Activated naive CD8-positive, alpha-beta T cell treated with anti-CD3 and anti-CD28 coated beads, Interleukin-2, amount 50 U/mL, for 24 hours (primary cell): ENCODE measurements at places on chromosomes 5 and 9.

DNA sequence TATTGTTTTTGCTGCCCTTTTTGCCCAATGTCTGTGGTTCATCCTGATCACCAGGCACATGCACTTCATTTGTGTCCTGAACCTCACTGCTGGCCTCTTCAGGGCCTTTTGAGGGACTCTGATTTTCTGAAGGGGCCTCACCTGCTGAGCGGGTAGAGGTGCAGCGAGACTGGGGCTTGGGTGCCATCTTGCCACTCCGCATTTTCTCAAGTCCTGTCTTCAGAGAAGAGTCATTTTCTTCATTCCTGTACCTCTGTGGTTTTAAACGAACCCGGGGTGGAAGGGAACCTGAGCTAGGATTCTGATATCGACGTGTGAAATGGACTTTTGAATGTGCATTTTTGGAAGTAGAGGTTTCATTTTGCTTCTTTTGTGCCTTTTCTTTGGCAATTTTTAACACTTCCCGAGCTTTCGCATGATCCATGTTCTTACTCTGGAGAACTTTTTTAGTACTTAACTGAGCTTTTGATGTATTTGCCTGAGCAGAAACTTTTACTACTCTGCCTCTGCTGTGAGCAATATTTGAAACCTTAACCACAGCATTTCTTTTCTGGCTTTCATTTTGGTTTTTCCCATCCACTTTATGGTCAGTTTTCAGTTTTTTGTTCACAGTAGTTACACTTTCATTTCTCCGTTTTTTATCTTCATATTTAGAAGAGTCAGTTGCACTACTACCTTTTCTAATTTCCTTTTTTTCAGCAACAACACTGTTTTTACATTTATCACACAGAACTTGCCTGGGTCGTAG lies 26.1 kb downstream of the PWWP2A start:
- no peak overlapping the region for H3K4me3 ChIP-seq
- H3K27me3 ChIP-seq, result no peaks in the 10 kb centered on the region
- peaks cover 16% of the 10 kb centered on the region for H3K4me1 ChIP-seq
- peaks cover 31% of the 10 kb centered on the region for H3K36me3 ChIP-seq

- H3K36me3 ChIP-seq, result no peaks in the 10 kb centered on the region
- H3K27ac ChIP-seq, result peak overlapping the region; percentile 62
- no peak overlapping the region for H3K4me3 ChIP-seq
- no peak for DNase-seq
- H3K27me3 ChIP-seq, result no peaks in the 10 kb centered on the region
Observed at GRCh38 chr9:137387114-137387890, 35.7 kb downstream of the EXD3 start.

DNA sequence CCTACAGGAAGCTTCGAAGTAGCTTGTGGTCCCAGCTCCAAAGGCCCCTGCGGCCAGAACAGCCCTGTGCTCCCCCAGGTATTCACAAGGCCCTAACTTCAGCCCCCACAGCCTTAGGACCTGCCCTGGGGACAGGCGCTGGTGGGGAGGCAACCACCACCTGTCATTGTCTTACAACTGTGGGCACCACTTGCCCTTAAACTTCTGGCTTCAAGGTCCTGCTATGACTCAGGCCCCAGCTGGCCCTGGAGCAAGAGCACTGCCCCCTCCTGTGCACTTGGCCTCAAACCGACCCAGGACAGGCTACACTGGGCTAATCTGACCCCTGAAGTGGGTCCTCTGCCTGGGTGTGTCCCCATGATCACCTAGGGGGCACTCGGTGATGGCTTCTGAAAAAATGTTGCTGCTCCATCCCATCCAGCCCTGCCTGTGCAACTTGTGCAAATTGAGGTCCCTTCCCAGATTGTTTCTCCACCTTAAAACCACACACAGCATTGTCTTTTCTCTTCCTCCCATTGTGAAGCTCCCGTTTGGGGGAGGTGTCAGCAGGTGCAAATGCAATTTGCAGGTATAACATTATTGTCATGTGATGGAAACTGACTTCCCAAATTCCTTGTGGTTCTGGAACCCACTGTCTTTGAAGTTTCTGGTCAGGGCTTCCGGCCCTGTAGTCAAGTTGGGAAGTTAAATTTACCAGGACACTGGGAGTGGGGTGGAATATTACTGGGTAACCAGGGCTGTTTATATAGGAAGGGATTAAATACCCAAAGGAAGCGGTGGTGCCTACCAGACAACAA lies 1.1 kb upstream of the PROB1 start:
- H3K27ac ChIP-seq, result no peak overlapping the region
- H3K4me3 ChIP-seq, result peak overlapping the region; percentile 1

DNA sequence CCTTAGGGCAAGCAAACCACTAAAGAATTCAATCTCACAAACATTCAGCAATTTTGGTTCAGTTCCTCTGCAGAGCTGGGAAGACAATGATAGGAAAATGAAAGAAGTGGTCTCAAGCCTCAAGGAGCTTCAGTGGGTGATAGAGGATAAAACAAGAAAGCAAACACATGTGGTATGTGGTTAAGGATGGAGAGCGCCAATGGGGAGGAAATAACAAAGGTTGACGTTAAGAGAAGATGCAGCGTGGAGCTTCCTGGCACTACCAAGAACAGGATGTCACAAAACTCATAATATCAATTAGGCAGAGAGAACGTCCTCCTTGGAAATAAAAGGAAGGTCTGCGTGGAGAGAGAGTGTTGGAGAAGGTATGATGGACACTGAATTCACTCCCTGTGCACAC lies 411.4 kb upstream of the DAP start:
- H3K4me3 ChIP-seq, result no peak overlapping the region
- no peak for DNase-seq
- peaks cover 5% of the 10 kb centered on the region for H3K4me1 ChIP-seq
- no peak overlapping the region for H3K27ac ChIP-seq
- H3K27me3 ChIP-seq, result peaks cover 6% of the 10 kb centered on the region
- H3K36me3 ChIP-seq, result no peaks in the 10 kb centered on the region

- H3K36me3 ChIP-seq, result no peaks in the 10 kb centered on the region
- no peaks in the 10 kb centered on the region for H3K4me1 ChIP-seq
- no peak overlapping the region for H3K4me3 ChIP-seq
- DNase-seq, result no peak
Observed at GRCh38 chr5:83368835-83369234, 102.7 kb upstream of the VCAN start.

DNA sequence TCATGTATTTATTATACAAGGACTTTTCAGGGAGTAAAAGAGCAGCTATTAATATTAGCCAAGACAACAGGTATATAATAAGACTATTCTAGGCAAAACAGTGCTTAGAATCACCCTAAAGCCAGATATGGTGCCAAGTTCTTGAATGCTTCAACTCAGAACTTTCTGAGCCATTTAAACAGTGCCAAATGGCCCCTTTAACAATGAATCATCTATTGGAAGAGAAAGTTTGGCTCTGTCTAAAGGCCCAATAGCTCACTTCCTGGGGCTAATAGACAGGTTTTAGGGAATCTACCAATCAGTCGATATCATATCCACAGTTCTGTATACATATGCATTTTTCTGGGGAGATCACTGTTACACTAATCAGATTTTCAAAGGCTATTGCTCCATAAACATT lies 42.9 kb downstream of the ZNF474 start:
- no peak overlapping the region for H3K27ac ChIP-seq
- no peak for DNase-seq
- H3K4me1 ChIP-seq, result no peaks in the 10 kb centered on the region
- no peaks in the 10 kb centered on the region for H3K36me3 ChIP-seq
- H3K4me3 ChIP-seq, result no peak overlapping the region
- peaks cover 2% of the 10 kb centered on the region for H3K27me3 ChIP-seq

DNA sequence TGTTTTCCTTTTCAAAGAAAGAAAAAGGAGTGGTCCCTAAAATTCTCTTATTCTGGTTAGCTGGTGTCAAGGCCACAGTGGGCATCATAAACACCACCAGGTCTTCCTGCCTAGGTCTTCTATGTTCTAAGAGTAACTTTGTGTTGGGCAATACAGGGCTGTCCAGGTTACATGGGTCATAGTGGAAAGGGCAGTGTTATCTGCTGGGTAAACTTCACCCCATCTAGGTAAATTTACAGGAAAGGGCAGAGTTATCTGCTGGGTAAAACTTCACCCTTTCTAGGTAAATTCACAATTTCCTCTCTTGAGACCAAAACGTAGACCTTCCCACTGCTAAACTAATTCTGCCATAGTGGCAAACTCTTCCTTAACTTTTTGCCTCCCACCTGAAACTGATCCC lies 18.9 kb upstream of the JAKMIP2 start:
- H3K36me3 ChIP-seq, result no peaks in the 10 kb centered on the region
- no peak overlapping the region for H3K27ac ChIP-seq
- no peak overlapping the region for H3K4me3 ChIP-seq
- no peak for DNase-seq
- peaks cover 8% of the 10 kb centered on the region for H3K27me3 ChIP-seq

DNA sequence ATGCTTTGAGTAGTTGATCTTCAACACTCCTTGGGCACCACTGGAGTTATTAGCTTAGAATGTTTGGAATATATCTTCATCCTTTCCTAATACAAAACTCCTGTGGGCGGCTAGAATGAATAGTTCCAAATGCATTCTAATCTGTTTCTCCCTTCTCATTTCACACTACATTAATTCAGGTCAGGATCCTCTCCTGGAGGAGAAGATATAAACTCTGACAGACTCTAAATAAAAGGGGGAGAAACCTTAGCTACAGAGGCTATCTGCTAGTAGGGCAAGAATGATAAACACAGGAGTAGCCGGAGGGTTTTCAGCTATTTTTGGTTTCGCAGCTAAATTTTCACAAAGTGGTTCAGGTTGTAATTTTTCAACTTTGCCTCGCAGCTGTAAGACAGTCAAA lies 45.2 kb upstream of the FAM240B start:
- no peaks in the 10 kb centered on the region for H3K36me3 ChIP-seq
- no peak overlapping the region for H3K27ac ChIP-seq
- peaks cover 3% of the 10 kb centered on the region for H3K27me3 ChIP-seq
- H3K4me1 ChIP-seq, result no peaks in the 10 kb centered on the region

DNA sequence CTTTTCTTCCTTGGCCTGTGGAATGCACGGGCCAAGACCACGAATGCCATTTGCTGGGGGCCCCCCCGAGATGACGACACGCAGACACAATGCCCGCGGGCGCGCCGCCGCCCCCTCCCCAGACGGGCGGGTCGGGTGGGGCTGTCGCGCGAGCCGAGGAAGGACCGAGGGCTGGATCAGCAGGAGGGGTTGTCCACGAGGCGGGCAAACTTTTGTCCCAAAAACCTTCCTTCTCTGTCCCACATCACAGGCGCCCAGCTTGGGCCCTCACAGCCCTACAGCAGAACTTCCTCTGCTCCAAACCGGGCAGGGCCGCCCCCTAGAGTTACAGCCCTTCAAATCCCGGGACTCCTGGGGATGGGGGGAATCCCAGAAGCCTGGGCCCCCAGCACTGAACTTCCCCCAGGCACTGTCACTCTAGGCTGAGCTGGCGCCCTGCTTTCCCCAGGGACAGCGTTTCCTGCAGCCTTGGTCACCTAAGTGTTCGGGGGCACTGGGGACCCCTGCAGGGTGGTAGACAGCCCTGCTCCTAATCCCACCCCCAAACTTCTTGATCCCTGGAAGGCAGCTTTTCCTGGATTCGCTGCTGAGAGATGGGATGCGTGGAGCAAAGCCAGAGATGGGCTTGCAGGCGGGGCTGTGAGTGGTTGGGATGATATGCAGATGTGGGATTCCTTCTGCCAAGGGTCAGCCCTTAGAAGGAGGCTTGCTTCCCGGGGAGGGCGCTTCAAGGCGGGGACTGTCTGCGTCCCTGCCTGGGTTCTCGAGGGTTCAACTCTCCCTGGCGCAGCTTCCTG lies 980 bp downstream of the COL5A1 start:
- no peaks in the 10 kb centered on the region for H3K36me3 ChIP-seq
- H3K27ac ChIP-seq, result no peak overlapping the region
- no peak for DNase-seq
- H3K4me3 ChIP-seq, result no peak overlapping the region
- no peaks in the 10 kb centered on the region for H3K4me1 ChIP-seq
- peaks cover 24% of the 10 kb centered on the region for H3K27me3 ChIP-seq

DNA sequence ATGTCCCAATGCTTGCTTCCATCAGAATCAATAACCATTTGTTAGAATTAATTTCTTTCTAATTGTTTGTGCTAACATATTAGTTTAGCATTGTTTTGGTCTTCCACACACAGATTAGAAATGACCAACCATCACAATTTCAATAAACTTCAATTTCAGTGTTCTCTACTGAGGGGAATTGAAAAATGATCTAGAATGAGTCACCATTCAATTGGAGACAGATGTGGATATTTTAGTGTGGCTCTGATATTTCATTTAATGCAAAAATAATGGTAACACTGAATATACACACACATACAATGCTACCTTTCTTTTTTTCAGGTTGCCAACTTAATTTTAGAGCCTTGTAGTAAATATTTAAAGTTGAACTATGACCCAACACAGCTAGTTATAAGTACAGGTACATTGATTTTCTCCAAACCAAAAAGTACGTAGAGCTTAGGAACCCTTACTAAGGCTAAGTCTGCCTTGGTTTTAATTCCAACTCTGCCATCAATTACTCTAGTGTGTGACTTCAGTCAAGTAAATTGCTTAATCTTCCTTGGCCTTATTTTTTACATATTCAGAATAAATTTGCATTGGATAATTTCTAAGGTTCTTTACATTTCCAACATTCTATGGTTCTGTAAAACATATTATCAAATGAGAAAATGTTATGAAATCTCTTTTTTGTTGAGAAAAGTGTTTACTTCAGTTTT lies 143.9 kb downstream of the DMRTA1 start:
- H3K4me3 ChIP-seq, result no peak overlapping the region
- H3K27ac ChIP-seq, result no peak overlapping the region
- no peaks in the 10 kb centered on the region for H3K4me1 ChIP-seq
- no peak for DNase-seq

DNA sequence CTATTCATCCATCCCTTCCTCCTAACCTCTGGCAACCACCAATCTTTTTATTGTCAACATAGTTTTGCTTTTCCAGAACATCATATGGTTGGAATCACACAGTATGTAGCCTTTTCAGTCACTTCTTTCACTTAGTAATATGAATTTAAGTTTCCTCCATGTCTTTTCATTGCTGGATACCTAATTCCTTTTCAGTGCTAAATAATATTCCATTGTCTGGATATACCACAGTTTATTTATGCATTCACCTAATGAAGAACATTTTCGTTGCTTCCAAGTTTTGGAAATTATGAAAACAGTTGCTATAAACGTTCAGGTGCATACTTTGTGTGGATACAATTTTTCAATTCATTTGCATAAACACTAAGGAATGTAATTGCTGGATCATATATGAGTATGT lies 70.7 kb upstream of the FNIP1 start:
- no peaks in the 10 kb centered on the region for H3K4me1 ChIP-seq
- no peak overlapping the region for H3K4me3 ChIP-seq
- H3K27me3 ChIP-seq, result no peaks in the 10 kb centered on the region
- DNase-seq, result no peak
- no peak overlapping the region for H3K27ac ChIP-seq
